WERI-Rb-1 (cell line): ENCODE measurements at places on chromosomes 16 and 17.

GRCh38 chr16:22214889-22215288 lies 8.8 kb downstream of the EEF2K start:
- DNase-seq, result no peak

- DNase-seq, result no peak
These were observed 6.7 kb downstream of the ITGA3 start for GRCh38 chr17:50062293-50063243.

DNA sequence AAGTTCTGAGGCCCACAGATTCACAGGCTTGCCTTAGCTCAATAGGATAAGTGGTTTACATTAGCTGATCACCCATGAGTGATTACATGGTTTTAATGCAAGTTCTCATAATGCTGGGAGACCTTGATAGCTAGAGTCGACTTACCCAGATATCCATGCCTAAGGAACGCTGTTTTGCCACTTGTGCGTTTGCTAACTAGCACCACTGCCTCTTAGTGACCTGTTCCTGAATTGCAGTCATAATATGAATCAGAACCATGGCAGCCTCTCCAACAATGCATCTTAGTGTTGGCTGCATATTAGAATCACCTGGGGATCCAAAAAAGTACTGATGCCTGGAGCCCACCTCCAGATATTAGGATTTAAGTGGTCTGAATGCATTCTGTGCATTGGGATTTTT lies 251.1 kb upstream of the CDH5 start:
- peak; percentile 36 for DNase-seq

DNA sequence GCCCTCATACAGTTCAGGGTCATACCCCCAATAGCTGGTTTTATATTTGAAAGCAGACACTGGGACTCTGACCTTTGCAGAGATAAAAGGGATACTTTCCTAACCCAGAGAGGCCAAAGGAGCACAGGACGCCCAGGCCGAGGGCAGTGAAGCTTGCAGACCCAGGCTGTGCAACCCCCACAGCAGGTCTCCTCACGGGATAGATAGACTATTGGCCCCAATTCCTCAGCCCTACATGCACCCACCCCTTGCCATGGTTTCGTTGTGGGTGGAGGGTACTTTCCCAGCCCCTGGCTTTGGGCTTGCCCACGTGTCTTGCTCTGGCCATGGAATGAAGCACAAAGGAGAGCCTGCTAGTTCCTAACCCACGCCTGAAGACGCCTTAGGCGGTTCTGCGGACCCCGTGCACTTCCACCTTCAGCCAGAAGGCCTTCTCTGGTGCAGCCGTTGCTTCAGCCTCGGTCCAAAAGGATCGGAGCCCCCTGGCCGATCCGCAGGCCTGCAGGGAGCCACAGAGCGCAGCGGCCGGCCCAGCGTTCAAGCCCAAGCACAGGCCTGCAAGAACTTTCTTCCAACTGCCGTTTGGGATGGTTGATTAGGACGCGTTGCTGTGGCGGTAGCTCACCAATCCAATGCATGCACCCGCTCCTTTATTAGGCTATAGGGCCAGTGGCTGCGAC lies 9.8 kb upstream of the BRCA1 start:
- DNase-seq, result no peak

DNA sequence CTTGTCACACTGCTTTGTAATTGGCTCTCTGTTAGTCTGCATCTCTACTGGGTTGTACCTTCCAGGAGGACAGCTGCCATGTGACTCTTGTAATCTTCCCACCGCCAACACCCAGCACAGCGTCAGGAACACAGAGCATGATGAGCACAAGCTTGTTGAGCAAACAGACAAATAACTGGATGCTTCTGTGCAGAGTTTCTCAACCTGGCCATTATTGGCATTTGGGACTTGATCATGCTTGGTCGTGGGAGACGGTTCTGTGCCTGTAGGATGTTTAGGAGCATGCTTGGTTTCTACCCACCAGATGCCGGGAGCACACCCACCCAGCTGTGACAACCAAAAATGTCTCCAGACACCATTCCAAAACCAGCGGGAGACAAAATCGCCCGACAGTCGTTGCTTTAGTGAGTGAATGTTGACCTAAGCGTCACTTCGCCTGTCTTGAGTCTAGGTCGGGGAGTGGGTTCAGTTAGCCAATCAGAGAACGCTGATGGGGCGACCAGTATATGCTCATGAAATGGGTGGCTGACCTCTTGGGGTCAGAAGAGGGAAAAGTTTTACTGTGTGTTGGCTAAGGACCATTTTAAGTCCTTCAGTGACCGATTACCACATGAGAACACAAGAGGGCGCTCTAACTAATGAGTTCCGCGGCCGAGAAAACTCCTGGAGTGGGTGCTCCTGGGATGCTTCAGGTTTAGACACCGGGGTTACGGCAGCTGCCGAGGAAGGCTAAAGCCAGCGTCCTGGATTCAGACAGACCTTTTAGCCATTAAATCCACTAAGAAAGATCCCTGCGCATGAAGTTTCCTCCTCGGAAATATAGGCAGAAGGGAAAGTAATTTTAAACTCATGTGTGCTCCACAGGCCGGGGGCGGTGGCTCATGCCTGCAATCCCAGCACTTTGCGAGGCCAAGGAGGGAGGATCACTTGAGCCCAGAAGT lies 57.8 kb upstream of the TEX2 start:
- peak; percentile 89 for DNase-seq

GRCh38 chr17:38554430-38555350 lies 51.1 kb downstream of the SRCIN1 start:
- DNase-seq, result no peak

DNA sequence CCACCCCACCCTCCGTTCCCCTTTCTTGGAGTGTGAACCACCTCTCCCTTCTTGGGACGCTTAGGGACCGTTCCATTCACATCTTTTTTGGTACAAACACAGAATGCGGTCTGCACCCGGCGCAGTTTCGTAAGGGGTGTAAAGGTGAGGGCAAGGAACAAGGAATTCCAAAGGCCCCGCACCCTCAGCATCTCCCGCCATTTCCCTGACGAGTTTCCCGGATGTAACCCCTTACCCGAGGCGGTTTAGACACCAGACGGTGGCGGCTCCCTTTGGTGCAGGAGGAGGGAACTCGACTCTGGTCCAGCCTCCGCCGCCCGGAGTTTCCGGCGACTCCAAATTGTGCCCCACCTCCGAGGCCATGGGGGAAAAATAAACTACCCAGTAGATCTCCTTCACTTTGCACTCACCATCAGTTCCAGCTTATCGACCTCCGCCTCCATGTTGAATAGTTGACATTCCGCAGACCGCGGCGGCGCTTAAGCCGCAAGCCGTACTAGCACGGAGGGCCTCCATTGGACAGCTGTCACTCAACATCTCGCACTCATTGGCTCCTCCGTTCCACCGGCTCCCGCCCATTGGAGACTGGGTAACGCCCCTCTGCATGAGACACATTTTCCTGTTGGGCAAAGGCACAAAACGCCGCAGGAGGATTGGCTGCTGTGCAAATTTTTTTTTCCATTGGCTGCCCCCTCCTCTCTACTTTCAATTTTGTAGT lies at the start of gene SKA2:
TSS of gene SKA2 (minus strand) at position 466 of the 718 bp plus-strand sequence. CDS start at position 443, 23 bp downstream.
- peak; percentile 100 for DNase-seq

GRCh38 chr16:24755201-24755874 lies 25.9 kb downstream of the TNRC6A start:
- no peak for DNase-seq

GRCh38 chr17:78844301-78845005 lies 3.8 kb upstream of the USP36 start:
- no peak for DNase-seq

GRCh38 chr17:73121506-73121905 lies 29.0 kb upstream of the SLC39A11 start:
- no peak for DNase-seq

GRCh38 chr16:64993464-64993863 lies 128.4 kb downstream of the CDH11 start:
- DNase-seq, result no peak

- peak; percentile 46 for DNase-seq
These were observed 667.4 kb upstream of the SALL1 start for GRCh38 chr16:51818342-51818944.

DNA sequence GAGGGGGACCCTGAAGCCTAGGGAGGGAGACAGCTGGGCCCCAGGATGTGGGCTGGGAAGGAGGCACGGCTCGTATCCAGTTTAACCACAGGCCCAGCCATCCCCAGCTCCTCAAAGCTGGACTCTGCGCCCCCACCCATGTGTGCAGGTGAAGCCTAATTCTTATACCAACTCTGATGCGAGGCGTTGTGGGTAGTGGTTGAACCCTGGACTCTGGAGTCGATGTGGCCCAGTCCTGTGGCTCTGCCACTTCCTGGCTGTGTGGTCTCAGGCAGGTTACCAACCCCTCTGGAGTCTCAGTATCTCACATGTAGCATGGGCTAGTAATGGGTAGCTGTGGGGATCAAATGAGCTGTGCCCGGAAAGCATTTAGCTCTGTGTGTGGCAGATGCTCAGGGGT lies 60.4 kb upstream of the TOB1 start:
- no peak for DNase-seq

DNA sequence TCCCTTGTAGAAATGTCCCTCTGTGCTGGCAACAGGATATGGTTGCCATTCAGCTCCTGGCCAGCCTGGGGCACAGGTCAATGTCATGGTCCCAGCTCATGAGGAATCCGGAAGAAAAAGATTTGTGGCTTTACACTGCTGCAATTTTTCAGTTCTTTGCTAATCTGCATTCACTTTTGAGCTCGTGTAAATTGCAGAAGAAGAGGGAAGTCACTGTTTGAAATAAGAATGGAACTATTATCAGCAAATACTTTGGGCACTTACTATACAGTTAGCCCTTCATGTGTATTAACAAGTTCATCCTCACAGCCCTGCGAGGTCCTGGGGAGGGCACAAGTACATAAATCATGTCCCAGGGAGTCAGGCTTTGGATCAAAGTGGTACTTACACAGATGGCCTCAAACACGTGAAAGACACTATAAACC lies 14.2 kb downstream of the SLC47A2 start:
- DNase-seq, result peak; percentile 79

DNA sequence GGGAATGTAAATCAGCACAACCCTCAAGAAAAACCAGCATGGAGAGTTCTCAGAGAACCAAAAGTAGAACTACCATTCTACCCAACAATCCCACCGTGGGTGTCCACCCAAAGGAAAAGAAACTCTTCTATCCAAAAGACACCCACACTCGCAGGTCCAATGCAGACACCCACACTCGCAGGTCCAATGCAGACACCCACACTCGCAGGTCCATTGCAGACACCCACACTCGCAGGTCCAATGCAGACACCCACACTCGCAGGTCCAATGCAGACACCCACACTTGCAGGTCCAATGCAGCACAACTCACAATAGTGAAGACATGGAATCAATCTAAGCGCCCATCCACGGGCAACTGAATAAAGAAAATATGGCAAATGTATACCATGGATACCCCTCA lies 77.0 kb upstream of the RPH3AL start:
- no peak for DNase-seq

GRCh38 chr16:2147981-2148671 lies at the start of gene RAB26:
RAB26 (plus strand) TSS chr16:2148625; CDS start chr16:2148784, 159 bp downstream.
- DNase-seq, result peak; percentile 90

GRCh38 chr17:12924614-12925013 lies 93.2 kb downstream of the ELAC2 start:
- no peak for DNase-seq

DNA sequence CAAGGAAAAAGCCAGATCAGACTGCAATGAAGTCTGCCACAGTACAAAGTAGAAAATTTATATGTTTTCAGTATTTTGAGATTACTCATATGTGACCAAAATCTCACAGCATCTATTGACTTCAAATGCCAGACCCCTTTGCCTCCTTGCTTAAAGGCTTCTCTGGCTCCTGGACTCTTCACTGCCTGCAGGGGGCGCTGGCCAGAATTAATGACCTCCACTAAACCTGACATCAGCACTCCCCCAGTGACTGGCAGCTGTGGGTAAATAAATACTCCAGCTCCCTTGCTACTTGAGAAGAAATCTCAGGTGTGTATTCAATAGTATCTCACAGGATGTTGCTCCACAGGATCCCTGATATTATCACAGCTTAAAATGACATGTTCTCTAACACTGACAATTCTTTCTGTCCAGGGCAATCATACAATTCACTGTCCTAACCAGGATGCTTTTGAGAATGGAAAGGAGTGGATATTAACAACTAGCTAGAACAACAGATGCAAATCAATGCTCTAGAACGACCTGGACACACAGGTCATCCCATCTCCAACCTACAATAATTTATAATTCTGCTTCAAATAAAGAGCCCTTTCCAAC lies 4.0 kb downstream of the BECN1 start:
- DNase-seq, result peak; percentile 88

- DNase-seq, result peak; percentile 69
These were observed 27.8 kb downstream of the GNPTG start for GRCh38 chr16:1379304-1380076.

GRCh38 chr16:74736531-74737157 lies 36.0 kb upstream of the MLKL start:
- peak; percentile 88 for DNase-seq
